ENCODE measurements at places on chromosomes 7 and 10.

- DNase-seq = no peak
Measured at GRCh38 chr7:66145400-66146104, 30.9 kb downstream of the CRCP start.

DNA sequence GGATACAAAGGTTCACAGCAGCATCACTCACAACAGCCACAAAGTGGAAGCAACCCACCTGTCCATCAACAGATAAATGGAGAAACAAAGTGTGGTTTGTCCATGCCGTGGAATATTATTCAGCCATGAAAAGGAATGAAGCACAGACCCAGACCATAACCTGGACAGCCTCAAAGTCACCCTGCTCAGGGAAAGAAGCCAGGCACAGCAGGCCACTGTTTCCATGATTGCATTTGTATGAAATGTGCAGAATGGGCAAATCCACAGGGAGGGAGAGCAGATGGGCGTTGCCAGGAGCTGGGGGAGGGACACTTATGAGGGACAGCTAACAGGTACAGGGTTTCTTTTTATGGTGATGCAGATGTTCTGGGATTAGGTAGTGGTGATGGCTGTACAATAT is 30.3 kb downstream of the FOXL3 start:
- DNase-seq = no peak

- DNase-seq = no peak
Measured at GRCh38 chr7:69685293-69685631, 87.0 kb downstream of the AUTS2 start.

GRCh38 chr10:33087152-33087551 is 129.1 kb upstream of the ITGB1 start:
- DNase-seq = no peak

DNA sequence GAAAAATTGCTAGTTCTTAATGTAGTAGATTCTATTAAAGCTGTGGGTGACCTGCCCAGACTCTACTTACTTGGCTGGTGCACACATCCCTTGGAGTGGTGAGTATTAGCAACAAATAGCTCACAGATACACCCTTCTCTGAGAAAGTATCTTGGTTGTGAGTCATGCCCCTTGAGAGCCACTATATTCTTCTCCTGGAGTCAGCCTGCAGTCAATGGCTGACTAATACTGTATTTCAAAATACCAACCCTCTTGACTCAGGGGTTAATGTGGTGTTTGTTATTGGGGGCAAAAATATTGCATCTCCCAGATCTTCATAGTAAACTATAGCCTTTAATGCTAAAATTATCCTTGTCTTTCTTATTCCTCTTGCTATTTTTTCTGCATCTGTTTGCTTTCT is 354.9 kb downstream of the BMPER start:
- DNase-seq = no peak

Data from activated T-cell treated with anti-CD3 and anti-CD28 coated beads, Interleukin-2, amount 50 U/mL, for 72 hours (primary cell).